Urothelium cell line (cell line): ENCODE measurements at places on chromosomes 1 and 21.

GRCh38 chr1:101124405-101124804 is 98.8 kb upstream of the DPH5 start:
- DNase-seq: no peak

GRCh38 chr1:20349561-20349960 is 58.9 kb downstream of the VWA5B1 start:
- no peak for DNase-seq

DNA sequence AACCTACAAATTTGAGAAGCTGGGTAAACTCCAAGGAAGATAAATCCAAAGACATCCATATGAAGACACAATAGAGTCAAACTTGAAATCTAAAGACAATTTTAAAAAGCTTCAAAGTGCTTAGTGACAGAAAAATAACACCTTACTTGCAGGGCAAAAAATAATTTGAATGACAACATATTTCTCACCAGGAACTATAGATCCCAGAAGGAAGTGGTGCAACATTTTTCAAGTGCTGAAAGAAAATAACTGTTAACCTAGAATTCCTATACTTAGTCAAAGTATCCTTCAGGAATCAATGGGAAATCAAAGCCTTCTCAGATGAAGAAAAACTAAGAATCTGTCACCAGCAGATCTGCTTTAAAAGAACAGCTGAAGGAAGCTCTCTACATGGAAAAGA is 184.4 kb downstream of the HLX start:
- DNase-seq: no peak

- no peak for DNase-seq
Measured at GRCh38 chr1:9250411-9251381, 16.1 kb downstream of the H6PD start.

- no peak for DNase-seq
Measured at GRCh38 chr1:188615321-188615720, 1786.6 kb downstream of the PLA2G4A start.

- no peak for DNase-seq
Measured at GRCh38 chr1:58223522-58223921, 323.0 kb downstream of the OMA1 start.

DNA sequence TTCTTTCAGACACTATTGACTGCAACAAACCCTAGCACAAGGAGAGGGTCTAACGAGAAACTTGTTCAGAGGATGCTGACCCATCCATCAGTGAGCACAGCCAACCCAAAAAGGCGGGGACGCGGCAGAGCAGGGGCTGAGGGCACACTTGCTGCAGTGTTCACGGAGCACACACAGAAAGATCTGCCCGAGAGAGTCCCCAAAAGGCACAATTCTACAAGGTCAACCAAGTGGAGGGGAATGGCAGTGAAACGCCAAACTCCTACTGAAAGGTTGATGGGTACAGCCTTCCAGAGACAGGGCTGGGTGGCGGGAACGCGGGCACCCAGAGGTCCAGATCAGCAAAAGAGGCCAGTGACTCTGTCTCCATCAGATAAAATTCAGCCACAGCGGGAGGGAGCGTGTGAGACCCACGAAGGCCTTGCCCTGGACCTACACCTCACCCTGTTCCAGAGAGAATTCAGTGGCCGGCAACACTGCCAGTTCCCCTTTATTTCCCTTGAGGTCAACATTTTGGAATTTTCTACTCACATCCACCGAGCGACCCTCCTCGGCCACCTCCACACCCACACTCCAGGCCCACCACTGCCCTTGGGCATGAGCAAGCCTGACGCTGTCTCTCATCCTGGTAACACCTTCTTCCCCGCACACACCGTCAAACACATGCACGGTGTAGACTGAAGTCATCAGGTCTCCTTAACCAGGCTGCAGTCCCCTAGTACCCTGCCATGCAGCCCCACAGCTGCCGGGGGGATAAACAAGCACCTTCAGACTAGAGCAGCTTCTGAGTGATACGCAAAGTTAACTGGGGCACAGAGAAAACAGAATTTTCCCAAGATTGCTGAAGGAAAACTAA is 5.5 kb downstream of the GNG4 start:
- DNase-seq: no peak
